Endothelial cell of umbilical vein (primary cell): ENCODE measurements at places on chromosomes 2 and 18.

- DNase-seq = no peak
These were observed 209.9 kb downstream of the TMEM182 start for GRCh38 chr2:102971701-102972100.

DNA sequence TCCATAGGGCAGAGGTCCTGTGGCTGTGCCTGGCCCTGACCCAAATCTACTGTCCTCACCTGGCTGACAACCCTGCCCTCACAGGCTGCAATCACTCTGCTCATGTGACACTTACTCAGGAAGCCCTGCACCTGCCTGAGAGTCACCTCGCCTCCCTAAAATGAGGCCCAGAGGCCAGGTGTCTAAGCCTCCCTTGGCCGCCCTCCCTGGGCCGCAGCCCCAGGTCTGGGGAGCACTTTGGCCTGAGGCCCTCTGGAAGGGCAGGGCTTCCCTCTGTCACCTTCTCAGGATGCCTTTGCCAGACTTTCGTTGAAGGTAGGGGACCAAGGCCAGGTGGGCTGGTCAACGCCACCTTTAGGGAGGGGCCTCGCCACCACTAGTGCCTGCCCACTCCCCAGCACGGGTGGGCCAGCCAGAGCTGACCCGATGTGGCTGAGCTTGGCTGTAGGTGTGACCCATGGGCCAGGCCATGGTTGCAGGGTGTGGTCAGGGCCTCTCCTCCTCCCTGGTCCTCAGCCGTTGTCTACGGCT is 6.1 kb upstream of the GPC1 start:
- DNase-seq = no peak

GRCh38 chr2:186544255-186544675 is 45.6 kb upstream of the ITGAV start:
- peak; percentile 98 for DNase-seq

GRCh38 chr18:52228166-52228565 is 111.8 kb upstream of the DCC start:
- DNase-seq = no peak

DNA sequence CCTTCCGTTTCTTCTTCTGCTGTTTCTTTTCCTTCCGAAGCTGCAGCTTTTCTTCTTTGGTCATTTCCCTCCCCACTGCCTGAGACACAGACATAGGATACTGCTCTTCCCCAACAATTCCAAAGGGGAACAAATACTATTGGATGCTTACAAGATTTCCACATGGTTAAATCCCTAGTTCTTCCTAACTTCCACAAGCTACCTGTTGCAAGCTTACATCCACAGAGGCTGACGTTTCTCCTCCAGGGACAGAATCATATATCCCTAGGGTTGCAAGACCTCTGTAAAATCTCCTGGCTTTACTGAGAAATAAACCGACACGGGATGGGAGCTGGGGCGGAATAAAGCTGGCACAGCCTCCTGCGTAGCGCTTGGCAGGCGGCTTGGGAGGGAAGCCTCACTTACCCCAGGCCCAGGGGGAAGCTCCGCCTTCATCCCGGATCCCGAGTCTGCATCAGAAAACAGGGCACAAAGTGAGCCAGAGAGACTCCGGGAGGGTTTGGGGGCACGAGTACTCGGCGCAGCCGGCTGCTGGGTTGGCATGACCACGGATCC is 590 bp downstream of the EIF2B4 start:
- no peak for DNase-seq

DNA sequence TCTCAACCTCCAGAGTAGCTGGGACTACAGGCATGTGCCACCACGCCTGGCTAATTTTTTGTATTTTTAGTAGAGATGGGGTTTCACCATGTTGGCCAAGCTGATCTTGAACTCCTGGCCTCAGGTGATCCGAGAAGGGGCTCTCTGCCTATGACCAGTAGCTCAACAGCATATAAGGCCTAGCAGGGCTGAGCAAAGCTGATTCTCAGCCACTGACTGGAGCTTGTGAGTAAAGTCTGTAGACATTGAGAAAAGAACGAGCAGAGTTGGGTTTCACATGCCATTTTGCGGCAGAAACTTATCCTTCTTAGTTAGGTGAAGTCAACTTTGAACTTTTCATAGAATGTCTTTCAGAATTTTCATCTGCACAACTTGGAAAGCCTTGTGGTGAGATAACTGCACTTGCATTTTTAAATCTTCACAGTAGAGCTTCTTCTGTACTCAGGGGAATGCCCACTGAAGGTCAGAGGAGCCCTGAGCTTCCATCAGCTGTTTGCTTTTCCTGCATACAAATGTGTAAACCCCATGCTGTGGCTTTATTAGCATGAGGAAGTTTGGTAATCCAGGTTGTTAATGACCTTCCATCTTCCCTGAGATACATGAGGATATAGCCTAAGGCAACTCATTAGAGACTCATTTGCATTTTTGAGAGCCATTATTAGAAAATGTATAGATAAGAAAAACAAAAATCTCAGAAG is 602.4 kb downstream of the METTL4 start:
- no peak for DNase-seq

DNA sequence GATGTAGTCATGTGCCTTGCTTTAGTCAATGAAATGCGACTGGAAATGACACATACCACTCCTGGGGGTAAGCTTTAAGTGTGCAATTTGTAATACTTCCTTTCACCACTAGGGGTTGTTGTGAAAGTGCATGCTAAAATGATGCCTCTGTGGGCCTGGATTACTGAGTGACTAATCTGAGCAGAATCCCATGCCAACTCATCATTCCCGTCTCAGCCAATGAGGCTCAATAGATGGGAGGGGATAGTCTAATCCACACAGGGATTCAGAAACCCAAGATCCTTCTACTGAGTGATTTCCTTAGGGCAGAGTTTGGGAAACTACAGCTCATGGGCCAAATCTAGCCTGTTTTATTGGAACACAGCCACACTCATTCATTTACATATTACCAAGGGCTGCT is 54.0 kb downstream of the HRH4 start:
- DNase-seq = peak; percentile 31

DNA sequence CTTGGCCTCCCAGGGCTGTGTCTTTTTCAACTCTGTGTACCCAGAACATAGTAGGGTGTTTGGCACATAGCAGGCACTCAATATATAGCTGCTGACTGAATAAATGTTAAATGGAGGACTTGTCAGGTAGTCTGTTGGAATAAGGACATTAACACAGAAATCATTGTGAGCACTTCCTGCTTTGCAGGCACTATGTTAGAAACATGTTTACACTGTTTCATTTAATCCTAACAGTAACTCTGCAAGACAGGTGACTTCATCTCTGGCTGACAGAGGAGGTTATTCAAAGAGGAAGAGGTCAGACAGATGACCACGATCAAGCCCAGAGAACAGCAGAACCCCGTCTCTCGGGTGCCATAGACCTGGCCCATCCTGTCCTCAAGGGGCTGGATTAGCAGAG is 28.0 kb upstream of the PIEZO2 start:
- no peak for DNase-seq

DNA sequence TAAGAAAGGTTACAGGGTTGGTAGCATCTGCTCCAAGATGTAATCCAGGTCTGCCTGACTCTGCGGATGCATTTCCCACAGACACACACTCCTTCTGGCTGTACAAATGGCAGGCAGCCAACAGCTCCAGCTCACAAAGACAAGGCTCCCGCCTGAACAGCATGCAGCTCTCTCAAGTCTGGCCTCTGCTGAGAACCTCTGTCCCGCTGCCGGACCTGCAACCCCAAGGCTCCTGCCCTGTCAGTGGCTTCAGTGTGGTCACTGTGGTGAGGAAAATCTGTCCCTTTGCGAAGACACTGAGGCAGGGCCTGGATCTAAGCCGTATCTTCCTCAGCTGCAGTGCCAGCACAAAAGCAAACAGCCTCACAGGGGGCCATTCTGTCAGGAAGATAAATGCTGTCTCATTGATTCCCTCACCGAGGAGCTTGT is 469.3 kb upstream of the MEX3C start:
- no peak for DNase-seq

DNA sequence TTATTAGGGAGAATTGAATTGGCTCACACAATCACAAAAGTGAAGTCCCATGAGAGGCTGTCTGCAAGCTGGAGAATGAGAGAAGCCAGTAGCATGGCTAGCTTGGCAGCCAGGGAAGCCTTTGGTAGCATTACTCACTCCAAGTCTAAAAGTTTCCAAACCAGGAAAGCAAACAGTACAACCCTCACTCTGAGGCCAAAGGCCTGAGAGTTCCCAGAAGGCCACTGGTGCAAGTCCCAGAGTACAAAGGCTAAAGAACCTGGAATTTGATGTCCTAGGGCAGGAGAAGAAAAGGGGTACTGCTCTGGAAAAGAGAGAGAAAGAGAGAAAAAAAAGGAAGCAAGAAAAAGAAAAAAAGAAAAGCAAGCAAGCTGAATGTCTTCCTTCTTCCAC is 318.2 kb downstream of the RND3 start:
- DNase-seq = no peak

- peak; percentile 55 for DNase-seq
These were observed 37.0 kb downstream of the NIFK start for GRCh38 chr2:121699421-121700333.

DNA sequence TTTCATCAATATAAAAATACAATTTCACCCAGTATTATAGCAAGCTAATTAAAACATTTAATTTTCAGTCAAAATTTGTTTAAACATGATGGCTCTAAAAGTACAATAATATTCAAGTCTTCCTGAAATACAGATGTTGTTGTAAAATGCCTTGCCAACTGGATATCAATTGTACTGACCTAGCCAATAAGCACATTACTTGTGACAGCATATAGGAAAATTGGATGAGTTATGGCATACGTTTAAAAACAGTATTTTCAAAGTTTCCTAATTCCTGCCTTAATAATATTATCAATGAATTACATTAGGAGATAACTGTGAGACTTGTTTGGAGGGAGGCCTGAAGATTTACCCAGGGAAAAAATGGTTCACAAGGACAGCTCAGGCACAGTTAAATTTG is 336.9 kb upstream of the CDH20 start:
- DNase-seq = no peak

DNA sequence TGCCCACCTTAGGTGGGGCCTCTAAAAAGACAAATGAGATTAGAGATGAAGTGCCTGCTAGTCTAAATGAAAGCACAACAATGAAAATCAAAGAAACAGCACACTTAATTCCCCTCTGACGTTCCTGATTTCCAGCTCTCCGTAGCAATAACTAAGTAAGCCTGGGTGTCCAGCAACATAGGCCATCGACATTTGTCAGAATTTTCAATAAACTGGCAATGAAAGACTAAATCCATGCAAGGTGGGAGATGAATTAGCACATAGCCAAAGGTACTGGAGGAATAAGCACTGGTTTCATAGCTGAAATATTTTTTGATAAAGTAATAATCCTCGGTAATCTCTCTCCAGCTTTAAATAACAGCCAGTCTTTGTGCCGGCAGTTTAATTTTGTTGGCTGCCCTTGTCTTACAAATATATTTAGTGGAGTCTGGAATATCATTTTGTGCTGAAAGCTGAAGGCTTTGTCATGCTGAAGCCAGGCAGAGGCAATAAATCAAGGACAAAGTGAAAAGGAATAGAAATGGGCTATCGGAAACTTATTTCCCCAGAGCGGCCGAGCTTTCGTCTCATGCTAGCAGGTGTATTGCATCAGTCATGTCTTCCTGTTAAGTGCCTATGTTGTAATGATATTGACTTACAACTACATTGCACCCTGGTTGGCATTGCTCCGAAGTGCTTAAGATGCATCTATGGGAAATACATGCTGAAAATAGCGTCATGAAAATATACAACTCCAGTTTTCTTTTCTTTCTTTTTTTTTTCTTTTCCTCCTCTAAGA is 790.1 kb downstream of the CNTNAP5 start:
- no peak for DNase-seq

DNA sequence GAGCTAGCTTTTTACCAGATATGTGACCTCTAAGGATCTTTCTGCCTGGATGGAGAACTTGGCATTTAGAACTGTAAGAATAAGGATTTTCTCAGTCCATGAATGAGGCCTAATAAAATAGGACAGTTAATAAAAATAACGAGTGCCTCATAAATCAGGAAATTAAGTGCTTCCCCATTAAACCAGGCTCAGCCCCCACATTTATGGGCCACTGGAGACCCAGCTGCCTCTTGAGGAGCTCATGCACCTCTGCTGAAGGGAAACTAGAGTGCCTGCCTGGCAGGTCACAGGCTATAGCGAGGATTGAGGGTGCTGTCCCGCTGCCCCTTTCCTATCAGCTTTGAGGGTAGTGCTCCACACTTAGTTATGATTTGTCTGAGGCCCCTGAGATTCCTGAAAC is 158.0 kb downstream of the ALK start:
- no peak for DNase-seq

GRCh38 chr2:149330127-149331022 is at the start of gene LYPD6:
TSS of gene LYPD6 (plus strand) at chr2:149330587. CDS start at chr2:149437709, 107,122 bp downstream.
- peak; percentile 76 for DNase-seq

- DNase-seq = no peak
These were observed 8.4 kb downstream of the TGIF1 start for GRCh38 chr18:3458378-3458777.

DNA sequence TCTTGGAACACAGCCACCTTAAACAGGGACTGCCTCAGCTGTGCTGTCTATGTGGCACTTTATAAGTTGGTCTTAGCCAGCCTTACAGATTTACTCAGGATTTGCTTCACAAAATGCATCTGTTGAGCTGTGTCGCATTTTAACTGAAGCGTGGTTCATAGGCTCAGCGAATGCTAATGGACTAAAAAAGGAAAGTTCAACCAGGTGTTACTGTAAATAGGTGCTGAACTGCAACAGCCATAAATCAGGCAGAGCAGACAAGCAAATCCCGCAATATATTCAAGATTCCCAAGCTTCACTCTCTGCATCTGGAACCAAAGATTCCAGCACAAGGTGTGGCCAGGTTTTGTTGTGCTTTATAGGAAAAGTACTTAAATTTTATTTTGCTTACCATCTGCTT is 130.0 kb downstream of the EPHA4 start:
- no peak for DNase-seq

DNA sequence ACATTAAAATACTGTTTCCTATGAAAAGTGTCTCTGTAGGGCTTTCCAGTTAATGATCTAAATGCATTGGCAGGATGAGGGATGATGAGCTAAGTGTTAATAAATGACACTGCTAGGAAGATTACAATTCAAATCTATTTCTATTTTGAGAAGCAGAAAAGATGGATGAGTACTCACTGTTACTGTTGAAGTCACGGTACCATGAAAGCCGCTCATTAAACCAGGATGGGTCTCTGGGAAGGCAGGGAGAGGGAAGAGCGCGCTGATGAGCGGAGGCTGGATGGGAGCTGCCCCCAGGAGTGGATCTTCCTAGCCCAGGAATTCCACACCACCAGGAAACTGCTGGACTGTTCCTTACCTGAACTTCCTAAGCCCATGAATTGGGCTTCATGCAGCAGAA is 27.1 kb upstream of the TXNDC2 start:
- DNase-seq = no peak

DNA sequence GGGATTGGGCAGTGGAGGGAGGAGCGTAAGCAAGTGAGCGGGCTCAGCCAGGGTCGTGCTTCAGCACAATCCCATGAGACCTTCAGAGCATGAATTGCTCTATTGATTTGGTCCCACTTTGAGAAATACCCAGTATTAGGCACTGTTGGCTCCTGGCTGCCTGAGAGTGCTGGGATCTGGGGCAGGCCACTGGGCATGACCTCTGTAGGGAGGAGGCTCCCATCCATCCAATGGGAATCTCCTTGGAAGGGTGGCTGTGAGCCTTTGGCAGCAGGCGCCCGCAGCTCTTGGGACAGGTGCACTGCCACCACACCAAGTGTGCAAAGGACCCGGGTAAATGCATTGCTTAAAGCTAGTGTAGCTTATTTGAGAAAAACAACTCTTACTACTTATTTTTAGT is 137.5 kb downstream of the LDLRAD4 start:
- DNase-seq = no peak
